ENCODE measurements at places on chromosomes 16 and 17.

- DNase-seq, result no peak
These were observed 178.7 kb downstream of the GRIN2A start for GRCh38 chr16:10003486-10003885.

- no peak for DNase-seq
These were observed 17.8 kb downstream of the PROCA1 start for GRCh38 chr17:28693869-28694268.

- no peak for DNase-seq
These were observed 33.4 kb upstream of the ACSF3 start for GRCh38 chr16:89060207-89060794.

- no peak for DNase-seq
These were observed 101.7 kb upstream of the GPR139 start for GRCh38 chr16:20175358-20175757.

DNA sequence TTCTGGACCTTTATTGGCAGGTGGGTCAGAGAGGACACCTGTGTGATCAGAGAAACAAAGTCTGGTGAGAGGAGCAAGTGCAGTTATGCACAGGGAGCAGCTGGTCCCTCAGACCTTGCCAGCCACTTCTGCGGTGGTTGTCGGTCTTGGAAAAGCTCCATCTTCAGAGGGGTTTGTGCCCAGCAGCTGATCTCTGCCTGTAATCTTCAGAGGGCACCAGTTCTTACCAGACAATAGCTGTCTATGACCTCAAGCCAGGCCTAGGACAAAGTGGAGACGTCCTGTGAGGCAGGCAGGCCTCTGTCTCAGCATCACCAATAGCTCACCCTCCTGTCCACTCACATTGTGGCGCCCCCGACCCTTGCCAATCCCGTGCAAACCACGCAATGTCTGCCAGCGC, 66.5 kb upstream of the TBX2 start:
- no peak for DNase-seq

DNA sequence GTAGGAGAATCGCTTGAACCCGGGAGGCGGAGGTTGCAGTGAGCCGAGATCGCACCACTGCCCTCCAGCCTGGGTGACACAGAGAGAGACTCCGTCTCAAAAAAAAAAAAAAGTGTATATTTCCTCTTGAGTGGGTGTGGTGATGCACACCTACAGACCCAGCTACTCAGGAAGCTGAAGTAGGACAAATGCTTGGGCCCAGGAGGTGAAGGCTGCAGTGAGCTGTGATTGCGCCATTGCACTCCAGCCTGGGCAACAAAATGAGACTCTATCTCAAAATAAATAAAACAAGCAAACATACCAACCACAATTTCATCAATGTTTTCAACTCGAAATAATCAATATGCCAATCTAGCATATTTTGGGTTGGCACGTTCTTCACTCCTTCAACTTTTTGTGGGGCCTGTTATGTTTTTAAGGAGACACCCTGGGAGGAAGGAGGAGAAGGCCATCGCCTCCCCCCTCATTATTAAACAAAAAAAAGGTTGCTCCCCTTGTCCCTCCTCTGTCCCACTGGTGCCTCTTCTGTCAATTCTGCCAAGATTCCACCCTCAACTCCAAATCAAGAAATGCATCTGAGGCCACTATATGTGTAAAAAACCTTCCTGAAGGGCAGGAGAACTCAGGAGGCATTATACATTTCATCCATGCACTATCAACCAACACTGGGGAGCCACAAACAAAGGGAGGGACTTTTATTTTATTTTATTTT, 52.4 kb upstream of the ATF7IP2 start:
- DNase-seq, result no peak

DNA sequence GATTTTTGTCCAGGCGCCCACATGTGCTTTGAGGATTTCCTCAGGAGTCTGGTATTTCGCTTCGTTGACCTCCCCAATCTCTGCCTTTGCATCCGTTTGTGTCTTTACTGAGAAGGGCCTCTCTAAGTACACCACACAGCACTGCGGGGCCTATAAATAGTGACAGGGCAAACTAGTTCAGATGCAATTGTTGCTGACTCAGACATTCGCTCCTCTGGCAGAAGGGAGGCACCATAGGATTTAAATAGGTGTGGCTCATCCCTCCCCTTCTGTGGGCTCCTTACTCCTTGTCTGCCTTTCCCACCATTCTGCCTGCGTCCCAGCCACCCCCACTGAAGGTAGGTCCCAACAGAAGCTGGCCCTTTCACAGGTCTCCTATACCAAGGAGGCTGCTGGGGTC, 192.3 kb downstream of the SHISA9 start:
- no peak for DNase-seq

GRCh38 chr17:62631936-62632924, 4.8 kb downstream of the MRC2 start:
- DNase-seq, result no peak

DNA sequence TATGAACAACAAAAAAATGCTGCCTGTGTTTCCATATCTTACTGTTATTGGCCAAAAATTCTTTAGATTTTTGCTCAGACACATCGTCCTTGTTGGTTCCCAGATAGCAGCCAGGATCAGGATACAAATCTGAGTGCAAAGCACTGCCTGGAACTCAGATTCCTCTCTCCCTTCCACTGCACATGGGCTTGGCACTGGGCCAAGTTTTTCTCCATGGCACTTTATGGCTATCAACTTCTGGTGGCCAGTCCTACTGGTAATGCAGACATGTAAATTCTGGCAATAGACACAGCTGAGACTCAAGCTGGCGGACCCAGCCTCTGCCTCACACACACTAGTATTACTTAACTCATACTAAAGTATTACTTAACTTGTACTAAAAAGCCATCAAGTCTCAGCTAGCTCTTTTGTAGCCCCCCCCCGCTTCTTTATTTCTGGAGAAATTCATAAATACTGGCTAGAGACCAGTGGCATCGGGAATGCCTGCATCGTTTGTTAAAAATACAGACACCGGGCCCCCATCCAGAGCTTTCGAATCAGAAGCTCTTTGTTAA, 181.2 kb upstream of the COX10 start:
- no peak for DNase-seq
